Left colon (tissue), 2 donors: ENCODE measurements at places on chromosomes 3 and 15. TPM values are rescaled to one million over a fixed set of nuclear protein-coding genes. Genes with fewer than 3 reads are reported as not detected.

DNA sequence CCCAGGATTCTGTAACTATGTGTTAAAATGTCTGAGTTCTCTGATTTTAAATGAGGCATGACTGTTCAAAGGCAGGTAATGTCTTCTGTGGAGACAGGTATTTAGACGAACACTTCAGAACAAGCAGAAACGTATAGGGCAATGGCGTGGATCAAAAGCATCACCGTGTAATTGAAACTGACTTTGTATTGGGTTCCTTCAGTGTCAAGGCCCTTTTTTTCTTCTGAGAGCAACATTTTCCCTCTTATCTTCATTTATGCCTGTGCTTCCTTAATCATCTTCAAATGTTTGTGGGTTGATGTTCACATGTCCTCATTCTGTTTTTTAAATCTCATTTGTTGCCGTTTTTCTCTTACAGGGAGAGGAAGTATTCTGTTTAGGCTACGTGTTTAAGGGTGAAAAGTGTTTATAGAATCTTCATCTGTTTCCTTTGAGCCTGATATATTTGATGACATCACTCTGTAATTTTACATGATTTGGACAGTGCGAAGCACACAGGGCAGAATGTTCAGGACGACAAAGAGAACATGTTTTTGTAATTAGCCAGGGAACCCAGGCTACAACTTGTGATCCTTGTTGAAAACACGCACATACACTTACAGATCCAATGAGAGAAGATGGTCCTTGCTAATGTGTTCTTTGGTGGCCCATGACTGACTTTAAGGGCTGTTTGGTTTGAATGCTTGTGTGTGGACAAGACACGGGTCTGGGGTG lies 196.0 kb downstream of the LRTM1 start:
- DNase-seq = no peak

- no peak for DNase-seq
Observed at GRCh38 chr3:180898572-180898971, 13.9 kb upstream of the FXR1 start.

DNA sequence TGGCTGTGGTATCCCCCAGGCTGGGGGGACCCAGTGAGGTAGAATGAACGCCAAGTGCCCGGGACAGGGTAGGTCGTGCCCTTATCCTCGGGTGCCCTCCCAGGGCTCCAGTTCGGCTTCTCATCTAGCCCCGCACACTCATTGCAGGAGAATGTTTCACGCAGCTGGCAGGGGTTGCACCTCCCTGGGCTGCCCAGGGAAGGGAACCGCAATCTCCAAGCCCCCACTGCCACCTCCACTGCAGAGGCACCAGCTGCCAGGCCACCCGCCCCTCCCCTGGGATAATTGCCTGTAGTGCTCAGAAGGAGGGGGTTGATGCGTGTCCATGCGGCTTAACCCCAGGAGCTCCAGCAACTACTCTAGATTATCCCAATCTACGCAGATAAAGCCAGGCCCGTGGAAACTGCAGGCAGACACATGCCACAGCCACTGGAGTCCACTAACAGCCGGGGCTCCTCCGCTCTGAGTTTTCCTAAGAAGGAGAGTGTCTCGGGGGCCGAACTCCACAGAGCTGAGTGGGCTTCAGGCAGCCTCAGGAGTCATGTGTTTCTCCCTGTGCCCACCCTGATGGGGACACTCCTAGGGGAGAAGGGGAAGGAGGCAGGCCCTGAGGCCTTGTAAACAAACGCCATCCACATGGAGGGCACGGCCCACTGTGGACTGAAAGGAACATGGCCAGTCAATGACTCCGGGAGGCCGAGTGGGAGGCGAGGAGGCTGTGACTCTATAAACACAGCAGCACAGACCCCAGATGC lies 137.2 kb upstream of the IQSEC1 start:
- DNase-seq = no peak

GRCh38 chr3:98657457-98657856 lies 64.0 kb upstream of the CPOX start:
- no peak for DNase-seq

DNA sequence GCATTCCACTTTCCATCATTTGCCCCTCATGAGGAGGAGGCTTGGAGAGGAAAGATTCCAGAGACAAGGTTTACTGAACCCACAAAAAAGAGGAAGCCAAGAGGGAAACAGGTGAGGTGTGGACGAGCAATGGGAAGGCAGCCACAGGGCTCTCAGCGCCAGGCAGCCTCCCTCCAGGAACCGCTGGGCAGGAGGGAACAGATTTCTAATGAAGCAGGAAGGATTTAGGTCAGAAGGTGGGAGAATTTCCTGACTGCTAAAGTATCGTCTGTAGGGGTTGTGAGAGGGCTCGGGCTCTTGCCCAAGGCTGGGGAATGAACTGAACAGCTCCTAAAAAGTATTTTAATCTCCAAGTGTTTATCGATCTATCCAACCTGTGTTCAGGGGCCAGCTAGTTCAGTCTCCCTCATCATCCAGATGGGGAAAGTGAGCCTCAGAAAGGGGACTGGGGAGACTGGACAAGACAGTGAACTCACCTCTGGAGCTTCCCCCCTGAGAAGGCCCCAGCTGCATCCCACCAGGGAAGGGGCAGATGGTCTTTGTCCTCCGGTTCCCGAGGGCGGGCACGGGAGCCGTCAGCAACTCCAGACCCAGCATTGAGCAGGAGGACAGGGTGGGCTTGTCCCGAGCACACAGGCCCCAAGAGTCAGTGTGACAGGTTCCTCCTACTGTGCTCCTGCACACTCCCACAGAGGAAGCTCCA lies 10.5 kb downstream of the LOXL1 start:
- DNase-seq = no peak

DNA sequence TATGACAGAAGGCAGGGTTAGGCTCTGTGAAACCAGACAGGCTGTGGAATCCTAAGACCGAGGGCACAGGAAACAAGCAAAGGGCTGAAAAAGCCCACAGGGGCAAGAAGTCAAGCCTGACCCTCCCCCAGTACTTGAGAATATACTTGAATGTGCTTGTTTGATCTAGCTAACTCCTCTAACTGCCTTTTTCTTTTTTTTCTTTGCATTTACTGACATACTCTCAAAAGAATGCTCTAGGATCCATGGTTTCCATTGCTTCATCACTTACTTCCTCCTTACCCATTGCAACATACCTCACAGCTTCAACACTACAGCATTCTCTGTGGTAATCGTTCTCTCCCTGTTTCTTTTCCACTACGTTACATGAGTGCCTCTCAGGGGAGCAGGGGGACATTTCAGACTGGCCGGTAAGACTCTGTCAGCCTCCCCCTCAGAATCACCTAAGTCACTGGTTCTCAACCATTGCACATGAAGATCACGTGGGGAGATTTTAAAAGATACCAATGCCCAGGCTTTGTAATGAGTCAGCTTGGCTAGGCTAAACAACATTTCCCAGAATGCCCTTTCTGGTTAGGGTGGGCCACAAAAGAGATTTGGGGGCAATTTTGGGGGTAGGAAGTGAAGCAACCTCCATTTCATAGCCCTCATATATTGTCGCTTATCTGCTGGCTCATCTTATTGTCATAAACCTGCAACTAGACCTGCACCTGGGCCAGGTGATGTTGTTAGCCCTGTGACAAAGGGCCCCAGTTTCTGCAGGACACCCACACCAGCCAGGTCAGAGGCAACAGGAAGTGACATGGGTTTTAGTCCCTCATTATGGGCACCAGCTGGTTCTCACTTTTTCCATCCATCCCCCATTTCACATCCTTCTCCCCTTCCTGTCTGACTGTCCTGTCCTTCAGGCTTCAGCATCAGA lies 24.6 kb upstream of the RSL24D1 start:
- DNase-seq = no peak

GRCh38 chr15:76147906-76148570 lies 88.3 kb downstream of the TMEM266 start:
- peak; percentile 65 for DNase-seq

- DNase-seq = peak; percentile 13
Observed at GRCh38 chr3:66609660-66610561, 109.1 kb upstream of the LRIG1 start.

GRCh38 chr3:114660124-114660523 lies 366.3 kb downstream of the TIGIT start:
- peak; percentile 7 for DNase-seq

DOCK3 gene
- 0.09 TPM for total RNA-seq

RTP1 gene
- not detected for total RNA-seq

FAM81A gene
- total RNA-seq = 9.0 TPM

HYAL3 gene
- total RNA-seq = 2.8 TPM

DUOX2 gene
- 30.4 TPM for total RNA-seq
